BJ (cell line): ENCODE measurements at places on chromosomes 13 and 19. TPM values are rescaled to one million over a fixed set of nuclear protein-coding genes. Genes with fewer than 3 reads are reported as not detected.

- DNase-seq: no peak
Observed at GRCh38 chr13:74476365-74476764, 342.2 kb upstream of the KLF12 start.

DNA sequence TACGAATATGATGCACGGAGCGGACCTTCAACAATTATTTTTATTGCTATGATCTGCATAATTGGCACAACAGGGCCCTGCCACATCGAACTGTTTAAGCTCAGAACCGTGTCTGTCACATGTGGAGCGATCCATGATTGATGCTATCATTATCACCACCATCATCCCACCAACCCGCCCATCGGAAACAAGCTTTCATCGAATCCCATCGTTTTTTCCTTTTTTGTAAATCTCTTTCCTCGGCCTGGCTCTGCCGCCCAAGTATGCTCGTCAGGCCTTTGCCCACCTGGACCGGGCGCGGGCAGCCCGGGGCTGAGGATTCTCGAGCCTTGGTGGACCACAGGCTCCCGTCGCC lies 533 bp upstream of the DCAF15 start:
- DNase-seq: no peak

- DNase-seq: no peak
Observed at GRCh38 chr19:31318790-31319425, 30.3 kb downstream of the TSHZ3 start.

DNA sequence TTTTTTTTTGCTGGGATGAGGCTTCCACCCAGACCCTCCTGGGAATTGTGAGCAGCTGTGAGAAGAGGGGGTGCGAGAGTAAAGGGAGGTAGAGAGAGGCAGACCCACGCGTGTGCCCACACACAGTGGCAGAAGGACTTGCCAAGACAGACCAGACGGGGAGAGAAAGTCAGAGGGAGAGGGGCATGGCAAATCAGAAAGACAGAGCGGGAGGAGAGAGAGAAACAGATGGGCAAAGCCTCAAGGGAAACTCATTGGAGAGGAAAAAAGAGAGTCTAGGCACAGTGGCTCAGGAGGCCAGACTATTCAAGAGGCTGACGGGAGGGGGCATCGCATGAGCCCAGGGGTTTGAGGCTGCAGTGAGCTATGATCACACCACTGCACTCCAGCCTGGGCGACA lies 17.0 kb downstream of the CATSPERG start:
- DNase-seq: no peak

DNA sequence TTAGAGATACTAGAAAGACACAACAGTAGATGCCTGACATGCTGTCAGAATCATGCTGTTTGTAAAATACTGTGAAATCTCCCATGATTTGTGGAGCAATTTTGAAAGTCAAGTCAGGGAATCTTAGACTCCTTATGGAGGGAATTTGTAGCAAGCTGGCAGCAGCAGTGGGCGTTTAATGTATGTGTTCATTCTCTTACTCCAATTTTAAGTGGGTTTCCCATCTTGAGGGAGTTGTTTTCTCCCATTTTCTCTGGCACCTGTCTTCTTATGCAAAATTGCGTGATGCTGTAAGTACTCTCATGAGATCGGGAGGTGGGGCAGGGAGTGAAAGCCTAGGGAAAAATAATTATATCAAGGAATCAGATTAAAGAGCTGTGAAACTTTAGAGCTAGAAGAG lies 16.0 kb upstream of the GTF2F2 start:
- DNase-seq: no peak

GRCh38 chr13:25574437-25575411 lies 202.9 kb downstream of the ATP8A2 start:
- DNase-seq: peak; percentile 4

- DNase-seq: no peak
Observed at GRCh38 chr19:34082289-34083077, 89.8 kb upstream of the LSM14A start.

- no peak for DNase-seq
Observed at GRCh38 chr19:15112385-15112784, 5.2 kb downstream of the SYDE1 start.

- DNase-seq: no peak
Observed at GRCh38 chr13:91397595-91397994, 826 bp upstream of the GPC5 start.

- DNase-seq: no peak
Observed at GRCh38 chr19:44611812-44612295, 1.5 kb upstream of the IGSF23 start.

DNA sequence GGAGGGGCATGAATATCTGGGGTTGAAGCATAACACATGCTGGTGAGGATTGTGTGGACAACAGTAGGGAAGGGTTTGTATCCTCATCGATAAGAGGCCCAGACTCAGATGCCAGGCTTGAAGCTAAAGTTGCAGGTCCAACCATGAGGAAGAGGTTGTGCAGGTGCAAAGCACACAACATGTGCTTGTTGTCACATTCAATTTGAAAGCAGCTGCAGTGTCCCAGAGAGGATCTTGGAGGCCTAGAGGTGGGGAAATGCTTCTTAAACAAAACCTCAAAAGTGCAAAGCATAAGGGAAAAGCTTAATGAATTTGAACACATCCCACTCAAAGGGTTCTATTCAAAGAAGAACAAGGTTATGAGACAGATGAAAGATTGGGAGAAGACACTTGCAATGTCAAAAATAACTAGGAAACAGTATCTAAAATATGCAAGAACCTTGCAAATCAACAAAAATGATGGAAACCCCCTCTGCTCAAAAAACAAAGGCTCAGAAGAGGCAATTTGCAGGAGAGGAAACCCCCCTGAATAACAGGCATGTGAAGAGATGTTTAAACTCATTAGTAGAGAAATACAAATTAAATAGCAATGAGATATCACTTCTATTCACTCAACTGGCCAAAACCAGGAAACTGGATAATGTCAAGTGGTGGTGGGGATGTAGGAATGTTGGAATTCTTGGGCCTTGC lies 187.1 kb downstream of the KATNAL1 start:
- no peak for DNase-seq

DNA sequence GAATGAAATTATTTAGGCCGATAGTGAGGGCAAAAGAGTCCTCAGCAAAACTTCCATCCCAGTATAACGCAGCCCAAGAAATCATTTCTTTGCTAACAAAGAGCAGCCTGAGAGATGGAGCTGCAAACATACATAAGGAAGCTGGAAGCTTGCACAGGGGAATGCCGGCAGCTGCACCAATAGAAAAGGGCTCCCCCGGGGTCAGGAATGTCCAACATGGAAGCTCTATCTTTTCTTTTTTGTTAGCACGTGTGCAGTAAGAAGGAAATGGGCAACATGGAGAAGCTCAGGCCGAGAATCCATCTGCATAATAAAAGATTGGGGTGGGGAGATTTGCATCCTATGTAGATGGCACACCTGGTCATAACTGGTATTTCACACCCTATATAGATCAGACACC lies 1363.5 kb upstream of the PCDH20 start:
- DNase-seq: no peak

N4BP2L1 gene
- 0.43 and 1.2 TPM in 2 replicates for polyA plus RNA-seq

MYH14 gene
- polyA plus RNA-seq: not detected in 2 replicates

SLC6A16 gene
- polyA plus RNA-seq: 0.42 and 0.58 TPM in 2 replicates

CRX gene
- not detected in 2 replicates for polyA plus RNA-seq

ERVV-1 gene
- not detected in 2 replicates for polyA plus RNA-seq

ZFP30 gene
- polyA plus RNA-seq: 3.9 and 5.1 TPM in 2 replicates

KLK14 gene
- polyA plus RNA-seq: 0.06 TPM in 1 of 2 replicates, not detected in the other

SCN1B gene
- 6.2 and 9.5 TPM in 2 replicates for polyA plus RNA-seq

C5AR1 gene
- 0.42 TPM in 2 replicates for polyA plus RNA-seq
